ENCODE measurements at places on chromosomes 3 and 15.
A peak's percentile ranks its signal among the peaks of the same experiment; 100 is the strongest.

DNA sequence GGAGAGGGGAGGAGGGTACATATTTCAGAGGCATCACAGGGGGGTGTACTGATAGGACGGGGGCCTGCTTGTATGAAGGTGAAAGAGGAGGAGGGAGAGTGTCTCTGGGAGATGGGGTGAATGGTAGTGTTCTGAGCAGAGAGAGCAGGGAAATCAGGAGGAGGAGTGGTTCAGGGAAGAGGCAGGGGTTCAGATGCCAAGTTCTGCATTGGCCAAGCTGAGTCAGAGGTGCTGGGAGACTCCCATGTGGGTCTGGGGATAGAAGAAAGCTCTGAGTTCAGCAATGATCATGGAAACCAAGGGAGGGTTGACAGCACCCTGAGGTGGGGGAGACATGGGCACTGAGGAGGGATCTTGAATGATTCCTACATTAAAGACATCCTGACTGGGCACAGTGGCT is 3.0 kb downstream of the CYP8B1 start:
- no peak for DNase-seq

DNA sequence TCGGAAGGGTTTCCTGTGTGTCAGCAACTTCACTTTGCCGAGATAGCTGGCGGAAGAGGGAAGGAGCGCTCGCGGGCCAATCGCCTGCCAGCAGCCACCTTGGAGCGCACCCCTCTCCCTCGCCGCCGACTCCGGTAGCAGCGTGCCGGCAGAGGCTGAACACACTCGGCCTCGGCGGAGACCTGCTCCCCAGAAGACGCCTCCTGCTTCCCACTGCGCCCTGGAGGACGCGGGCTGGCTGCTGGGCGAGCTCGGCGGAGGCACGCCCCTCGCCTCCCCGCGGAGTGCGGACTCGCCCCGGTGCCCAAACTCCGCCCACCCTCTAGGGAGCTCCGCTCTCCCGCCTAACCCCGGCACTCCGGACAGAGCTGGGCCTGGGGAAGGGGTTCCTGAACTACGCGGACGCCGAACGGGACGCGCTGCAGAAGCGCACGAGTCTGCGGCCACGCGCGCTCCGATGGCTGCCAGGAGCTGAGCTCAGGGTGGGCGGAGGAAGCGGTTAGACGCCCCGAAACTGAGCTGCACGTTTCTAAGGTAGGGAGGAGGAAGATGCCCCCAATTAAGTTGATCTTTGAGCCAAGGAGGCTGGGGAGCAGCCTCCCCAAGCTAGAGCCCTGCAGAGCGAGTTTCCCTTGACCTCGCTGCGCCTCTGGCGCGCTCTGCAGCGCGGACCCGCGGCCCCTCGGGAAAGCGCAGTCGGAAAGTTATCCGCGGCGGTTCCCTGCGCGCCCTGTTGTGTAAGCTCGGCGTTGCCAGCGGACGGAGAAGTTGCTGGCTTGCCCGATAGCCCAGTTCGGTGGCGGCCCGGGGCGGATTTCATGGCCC is at the start of gene P2RY1:
Gene P2RY1, plus strand, starts transcription at position 356 of the 825 bp plus-strand sequence. CDS start 652 bp downstream, outside the sequence.
- peak; percentile 63 for DNase-seq

- DNase-seq: no peak
Observed at GRCh38 chr15:92365084-92365483, 28.6 kb upstream of the ST8SIA2 start.

- DNase-seq: no peak
Observed at GRCh38 chr3:143314251-143315093, 194.9 kb downstream of the CHST2 start.

DNA sequence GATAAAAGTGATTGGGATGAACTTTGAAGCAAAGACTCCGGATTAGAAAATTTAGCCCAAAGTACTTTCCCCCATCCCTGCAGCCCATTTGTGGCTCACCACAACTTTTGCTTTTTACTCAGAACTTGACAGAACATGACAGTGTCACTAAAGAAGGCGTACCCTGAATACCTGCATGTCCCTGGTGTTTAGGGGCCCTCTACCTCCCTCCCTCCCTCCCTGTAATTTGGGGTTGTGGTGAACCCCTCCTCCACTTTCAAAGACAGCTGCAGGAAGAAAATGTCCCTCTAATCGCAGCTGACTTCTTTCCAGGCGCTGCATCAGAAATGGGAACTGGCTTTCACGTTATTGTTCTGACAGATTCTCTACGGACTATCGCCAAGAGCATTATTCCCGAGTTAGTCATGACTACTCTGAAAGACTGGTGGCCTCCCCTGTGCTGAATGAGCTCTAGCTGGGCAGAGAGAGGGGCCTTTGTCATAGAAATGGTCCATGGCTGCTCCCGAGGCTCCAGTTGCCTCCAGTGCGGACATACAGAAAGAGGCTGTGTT is 93.2 kb upstream of the ARHGEF3 start:
- DNase-seq: peak; percentile 53

DNA sequence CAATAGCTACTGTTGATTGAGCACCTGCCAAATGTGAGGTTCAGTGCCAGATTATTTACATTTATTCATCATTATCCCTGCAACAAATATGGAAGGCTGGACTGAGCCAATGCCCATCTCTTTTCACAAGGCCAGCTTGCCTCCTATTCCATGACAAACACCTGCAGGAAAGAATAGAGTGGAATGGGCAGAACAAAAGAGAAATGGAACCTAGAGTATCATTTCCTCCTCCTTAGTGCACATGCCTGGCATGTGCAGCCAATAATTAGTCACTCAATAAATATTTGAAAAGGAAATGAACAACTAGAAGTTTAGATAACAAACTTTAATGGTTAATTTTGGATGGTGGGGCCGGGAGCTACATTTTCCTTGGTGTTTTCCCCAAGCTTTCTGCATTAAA is 61.4 kb upstream of the MYRIP start:
- no peak for DNase-seq

GRCh38 chr3:13901935-13902584 is 22.2 kb upstream of the WNT7A start:
- DNase-seq: no peak

- no peak for DNase-seq
Observed at GRCh38 chr3:171346019-171346418, 114.2 kb downstream of the TNIK start.

GRCh38 chr3:128503164-128503651 is 10.2 kb upstream of the GATA2 start:
- DNase-seq: no peak

DNA sequence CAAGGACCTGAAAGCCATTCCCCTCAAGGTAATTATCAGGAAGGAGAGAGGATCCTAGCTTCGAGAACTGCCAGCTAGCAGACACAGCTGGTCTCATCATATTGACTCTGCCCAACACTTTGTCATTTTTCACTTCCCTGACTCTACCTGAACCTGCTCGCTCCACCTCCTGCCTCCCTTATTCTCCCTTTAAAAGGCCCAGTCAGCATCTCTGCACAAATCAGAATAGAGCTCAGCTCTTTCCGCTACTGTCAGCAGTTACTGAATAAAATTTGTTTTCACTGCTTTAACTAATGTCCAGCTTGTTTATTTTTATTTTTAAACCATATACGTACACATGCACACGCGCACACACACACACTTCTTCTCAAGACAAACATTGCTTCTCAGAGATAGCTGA is 57.2 kb upstream of the MCF2L2 start:
- DNase-seq: no peak

DNA sequence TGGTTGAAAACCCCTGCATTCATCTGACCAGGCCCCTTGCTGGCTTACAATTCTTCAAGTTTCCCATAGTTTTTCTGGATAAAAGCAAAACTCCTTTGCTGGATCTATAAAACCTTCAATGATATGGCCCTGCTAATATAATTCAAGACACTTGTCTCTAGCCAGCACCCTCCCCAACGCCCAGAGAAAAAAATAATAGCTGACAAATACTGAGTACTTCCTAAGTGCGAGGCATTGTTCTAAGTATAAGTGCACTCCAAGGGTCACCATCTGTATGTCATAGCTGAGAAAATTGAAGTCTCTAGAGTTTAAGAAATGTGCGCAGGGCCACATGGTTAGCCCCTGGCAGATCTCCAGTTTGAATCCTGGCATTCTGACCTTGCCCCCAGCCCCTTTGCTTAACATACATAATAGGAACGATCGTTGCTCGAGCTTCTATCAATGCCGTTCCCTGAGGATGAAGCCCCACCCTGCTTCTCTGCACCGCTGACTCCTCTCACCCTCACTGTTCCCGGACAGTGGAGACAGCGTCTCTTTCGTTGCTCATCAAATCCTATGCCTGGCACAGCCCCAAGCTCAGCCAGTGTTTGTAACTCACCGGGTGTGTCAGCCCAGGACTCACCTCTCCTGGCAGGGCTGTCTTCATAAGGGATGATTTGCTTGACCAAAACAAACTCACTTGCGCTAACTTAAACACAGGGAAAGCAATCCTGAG is 377.1 kb upstream of the PROK2 start:
- no peak for DNase-seq

DNA sequence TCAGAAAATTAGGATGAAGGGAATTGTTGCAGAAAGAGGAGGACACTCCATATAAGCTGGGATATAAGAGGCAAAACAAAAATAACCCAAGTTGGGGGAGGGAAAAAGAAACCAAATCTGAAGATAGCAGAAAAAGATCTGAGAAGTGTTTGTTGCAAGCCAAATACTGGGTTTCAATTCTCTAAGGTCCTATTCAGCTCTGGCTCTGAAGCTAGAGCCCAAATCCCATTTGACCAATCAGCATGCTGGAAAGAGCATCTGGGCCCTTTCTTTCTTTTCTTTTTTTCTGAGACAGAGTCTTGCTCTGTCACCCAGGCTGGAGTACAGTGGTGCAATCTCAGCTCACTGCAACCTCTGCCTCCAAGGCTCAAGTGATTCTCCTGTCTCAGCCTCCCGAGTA is 17.3 kb downstream of the IGDCC3 start:
- DNase-seq: no peak

DNA sequence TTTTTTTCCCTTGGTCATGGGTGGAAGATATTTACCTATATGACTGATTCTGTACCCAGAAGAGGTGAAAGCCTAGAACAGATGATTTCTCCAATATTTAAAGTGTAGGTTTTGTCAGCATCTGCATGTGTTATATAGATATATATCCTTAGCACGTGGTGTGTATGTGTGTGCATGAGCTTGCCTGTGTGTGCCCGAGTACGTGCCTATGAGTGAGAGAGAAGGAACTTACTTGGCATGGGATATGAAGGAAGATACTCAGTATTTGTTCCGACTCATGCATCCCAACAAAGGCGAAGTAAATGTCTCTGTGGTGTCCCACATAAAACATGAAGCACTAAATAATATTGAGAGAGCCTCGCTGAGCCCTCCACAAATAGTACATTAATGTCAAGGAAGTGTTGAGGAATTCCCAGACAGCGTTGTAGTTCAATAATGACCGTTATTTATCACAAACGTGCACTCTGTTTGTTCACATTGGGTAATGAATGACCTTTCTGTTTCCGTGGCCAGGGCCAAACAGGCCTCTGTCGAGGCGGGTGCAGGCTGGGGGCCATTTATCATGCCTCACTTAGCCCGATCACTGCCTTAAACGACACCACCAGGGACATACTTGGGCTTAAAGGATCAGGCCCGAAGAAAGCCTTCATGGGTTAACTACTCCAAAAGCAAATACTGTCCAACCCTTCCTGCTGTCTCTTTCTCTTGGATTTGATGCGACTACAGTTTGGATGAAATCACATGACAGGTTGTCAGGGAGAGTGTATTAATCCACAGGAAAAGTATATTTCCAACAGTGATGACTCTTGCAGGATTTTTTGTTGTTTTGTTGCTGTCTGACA is 267.7 kb downstream of the PTPRG start:
- DNase-seq: no peak

Measured in stimulated activated CD4-positive, alpha-beta T cell treated with anti-CD3 and anti-CD28 coated beads, Interleukin-15, amount 100 ng/mL, for 24 hours (primary cell).